ENCODE measurements at places on chromosomes 1 and 21.

DNA sequence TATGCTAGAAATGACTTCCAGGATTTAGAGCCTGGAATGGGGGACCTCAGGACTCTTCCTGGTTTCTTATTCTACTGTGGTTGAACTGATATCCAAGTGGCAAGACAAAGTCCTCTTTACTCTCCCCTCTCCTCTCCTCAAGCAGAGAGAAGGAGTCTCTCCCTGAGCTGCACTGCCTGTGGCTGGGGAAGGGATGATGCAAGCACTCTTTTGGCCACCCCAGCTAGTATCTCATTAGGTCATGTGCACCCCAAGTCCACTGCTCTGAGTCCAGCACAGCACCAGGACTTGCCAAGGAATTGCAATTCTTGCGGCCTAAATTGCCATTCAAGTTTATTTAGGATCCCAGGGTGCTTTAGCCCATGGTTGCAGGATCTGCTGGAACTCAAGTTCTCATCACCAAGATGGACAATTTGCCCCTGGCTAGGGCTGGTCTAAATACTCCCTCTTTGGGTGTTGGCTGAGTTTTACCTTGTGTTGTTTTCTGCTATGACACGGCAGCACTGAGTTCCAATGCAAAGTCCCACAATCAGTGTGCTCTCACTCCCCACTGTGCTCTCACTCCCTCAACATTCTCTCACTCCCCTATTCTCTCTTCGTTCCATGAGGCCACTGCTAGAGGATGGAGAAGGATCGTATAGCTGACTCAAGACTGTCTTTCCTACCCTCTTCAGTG is 172.2 kb downstream of the TM2D1 start:
- H3K36me3 ChIP-seq, result no peaks in the 10 kb centered on the region
- H3K27me3 ChIP-seq, result no peaks in the 10 kb centered on the region
- no peak overlapping the region for H3K27ac ChIP-seq
- no peak overlapping the region for H3K4me3 ChIP-seq

- no peaks in the 10 kb centered on the region for H3K4me1 ChIP-seq
- H3K36me3 ChIP-seq, result peaks cover 4% of the 10 kb centered on the region
- no peak for DNase-seq
- H3K27ac ChIP-seq, result peak overlapping the region; percentile 2
- H3K4me3 ChIP-seq, result peak overlapping the region; percentile 89
- no peaks in the 10 kb centered on the region for H3K27me3 ChIP-seq
Measured at GRCh38 chr1:234605983-234606783, 3.8 kb downstream of the IRF2BP2 start.

GRCh38 chr21:34941162-34941561 is 107.9 kb downstream of the RUNX1 start:
- no peaks in the 10 kb centered on the region for H3K4me1 ChIP-seq
- H3K27me3 ChIP-seq, result no peaks in the 10 kb centered on the region
- DNase-seq, result no peak
- H3K27ac ChIP-seq, result no peak overlapping the region
- H3K36me3 ChIP-seq, result no peaks in the 10 kb centered on the region

DNA sequence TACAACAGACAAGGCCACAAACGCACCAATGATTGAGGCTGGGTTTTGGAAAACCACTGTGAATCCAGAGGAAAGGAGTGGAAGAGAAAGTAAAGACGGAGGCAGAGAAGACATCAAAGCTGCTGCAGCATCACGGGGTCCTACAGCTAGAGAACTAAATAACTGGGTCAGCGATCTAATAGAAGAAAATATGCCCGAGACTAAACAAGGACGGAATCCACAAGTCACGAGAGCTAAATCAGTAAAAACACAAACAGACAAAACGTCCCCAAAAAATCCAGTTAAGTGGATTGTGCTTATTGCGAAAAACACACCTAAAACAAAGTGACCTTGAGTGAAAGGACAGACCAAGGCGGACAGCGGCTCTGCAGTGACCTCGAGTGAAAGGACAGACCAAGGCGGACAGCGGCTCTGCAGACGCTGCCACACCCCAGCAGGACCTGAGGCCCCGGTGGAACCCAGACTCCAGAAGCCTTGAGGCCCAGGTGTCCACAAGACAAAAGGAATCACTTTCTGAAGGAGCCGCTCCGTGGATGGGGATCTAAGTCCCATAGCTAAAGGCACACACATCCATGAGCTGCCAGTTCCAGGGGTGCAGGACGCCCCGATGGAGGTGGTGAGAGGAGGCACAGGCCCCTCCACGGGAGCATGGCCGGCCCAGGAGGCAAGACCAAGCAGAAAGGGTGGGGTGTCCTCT is 6.0 kb downstream of the FTCD start:
- H3K4me1 ChIP-seq, result no peaks in the 10 kb centered on the region
- no peaks in the 10 kb centered on the region for H3K36me3 ChIP-seq
- no peaks in the 10 kb centered on the region for H3K27me3 ChIP-seq
- no peak overlapping the region for H3K27ac ChIP-seq

DNA sequence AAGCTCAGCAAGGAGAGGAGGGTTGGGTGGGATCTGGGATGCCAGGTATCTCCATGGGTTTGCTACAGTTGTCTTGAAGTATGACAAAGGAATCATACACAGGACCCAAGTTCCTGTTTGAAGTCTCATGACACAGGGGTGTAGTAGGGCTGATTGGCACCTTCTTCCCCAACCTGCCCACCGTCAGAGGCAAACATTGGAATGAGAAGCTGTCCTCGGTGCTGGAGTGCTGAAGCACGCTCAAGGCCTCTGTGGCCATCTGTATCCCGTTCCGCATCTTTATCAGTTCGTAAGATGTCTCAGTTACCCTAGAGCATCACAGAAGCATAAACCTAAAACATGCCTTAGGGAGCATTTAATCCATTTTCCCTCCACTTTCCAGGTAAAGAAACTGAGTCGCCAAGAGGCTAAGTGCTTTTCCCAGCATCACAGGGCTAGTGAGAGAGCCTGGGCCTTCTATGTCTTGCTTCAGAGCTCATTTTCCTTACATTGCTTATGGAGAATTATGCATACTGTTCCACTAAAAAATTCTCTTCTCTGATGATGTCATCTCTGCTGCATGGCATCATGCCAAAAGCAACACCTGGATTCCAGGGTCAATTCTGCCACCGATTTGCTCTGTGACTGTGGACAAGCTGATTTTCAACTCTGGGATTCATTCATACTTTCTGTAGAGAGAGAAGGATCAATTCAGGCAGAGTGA is 34.2 kb downstream of the VWA5B1 start:
- H3K27me3 ChIP-seq, result no peaks in the 10 kb centered on the region
- no peak overlapping the region for H3K27ac ChIP-seq
- peak; percentile 22 for DNase-seq
- H3K4me1 ChIP-seq, result peaks cover 2% of the 10 kb centered on the region
- H3K4me3 ChIP-seq, result no peak overlapping the region

- no peaks in the 10 kb centered on the region for H3K27me3 ChIP-seq
- no peaks in the 10 kb centered on the region for H3K4me1 ChIP-seq
- no peaks in the 10 kb centered on the region for H3K36me3 ChIP-seq
- DNase-seq, result no peak
- no peak overlapping the region for H3K27ac ChIP-seq
Measured at GRCh38 chr1:110235834-110236682, 25.9 kb downstream of the KCNC4 start.

DNA sequence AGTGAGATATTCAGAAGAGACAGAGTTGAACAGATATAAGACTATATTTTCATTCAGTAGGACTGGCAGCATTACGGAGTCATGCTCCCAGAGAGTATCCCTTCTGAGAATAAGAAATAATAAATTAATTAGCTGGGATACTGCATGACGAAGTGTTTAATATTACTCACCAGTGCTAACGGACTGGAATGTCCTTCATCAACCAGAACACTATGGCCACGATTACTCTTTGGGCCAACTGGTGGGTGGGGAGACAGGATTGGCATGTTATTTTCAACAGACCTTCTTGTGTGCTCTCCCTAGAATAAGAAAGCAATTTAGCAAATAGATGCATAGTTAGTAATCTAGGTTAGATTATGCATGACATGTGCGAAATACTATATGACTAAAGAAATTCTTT is 32.4 kb downstream of the ERICH3 start:
- no peak overlapping the region for H3K4me3 ChIP-seq
- no peaks in the 10 kb centered on the region for H3K27me3 ChIP-seq
- no peak for DNase-seq
- H3K36me3 ChIP-seq, result no peaks in the 10 kb centered on the region
- no peak overlapping the region for H3K27ac ChIP-seq

GRCh38 chr1:245683676-245684075 is 528.9 kb downstream of the KIF26B start:
- no peaks in the 10 kb centered on the region for H3K27me3 ChIP-seq
- no peak overlapping the region for H3K4me3 ChIP-seq
- no peaks in the 10 kb centered on the region for H3K4me1 ChIP-seq

GRCh38 chr1:77219166-77219887 is at the start of gene PIGK:
PIGK (minus strand) TSS chr1:77219430; CDS start chr1:77219402, 28 bp downstream.
- peak; percentile 95 for DNase-seq
- H3K4me1 ChIP-seq, result peaks cover 5% of the 10 kb centered on the region
- H3K4me3 ChIP-seq, result peak within 1 kb of the TSS; percentile 94
